Fibroblast of skin of abdomen (primary cell): ENCODE measurements at places on chromosomes 6 and 20.
A peak's percentile ranks its signal among the peaks of the same experiment; 100 is the strongest.

- DNase-seq = peak; percentile 83
Measured at GRCh38 chr20:43140726-43141125, 49.0 kb downstream of the PTPRT start.

DNA sequence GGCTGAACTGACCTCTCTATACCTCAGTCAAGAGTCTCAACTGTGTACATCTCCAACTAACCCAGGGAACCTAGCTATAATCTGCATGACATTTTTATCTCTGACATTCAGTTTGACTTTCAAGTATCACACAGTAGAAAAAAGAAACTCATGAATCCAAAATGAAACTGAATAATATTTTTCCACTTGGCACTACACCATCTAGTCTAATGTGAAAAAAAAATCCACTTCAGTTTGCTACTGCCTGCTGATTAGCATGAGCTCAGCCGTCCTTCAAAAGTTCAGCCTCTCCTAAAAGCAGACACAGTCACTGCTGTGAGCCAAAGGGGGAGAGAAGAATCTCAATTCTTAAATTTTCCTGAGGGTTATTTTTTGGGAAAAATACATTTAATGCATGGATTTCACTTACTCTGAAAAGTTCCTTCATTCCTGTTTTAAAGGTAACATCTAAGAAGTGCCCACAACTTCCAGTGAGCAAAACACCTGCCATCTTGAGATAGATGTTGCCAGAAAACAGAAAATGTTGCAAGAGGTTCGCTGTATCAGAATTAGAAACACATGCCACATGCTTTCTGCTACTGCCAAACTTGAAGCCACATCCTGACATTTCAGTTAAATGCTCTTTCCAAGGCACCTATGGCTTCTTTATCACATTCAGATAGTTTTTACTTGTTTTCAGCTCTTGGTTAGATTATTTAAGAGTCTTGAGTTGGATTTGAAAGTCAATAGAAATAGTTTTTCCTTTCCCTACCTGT lies 95.4 kb downstream of the MKKS start:
- no peak for DNase-seq

- peak; percentile 31 for DNase-seq
Measured at GRCh38 chr6:111462770-111463391, 20.1 kb downstream of the REV3L start.

DNA sequence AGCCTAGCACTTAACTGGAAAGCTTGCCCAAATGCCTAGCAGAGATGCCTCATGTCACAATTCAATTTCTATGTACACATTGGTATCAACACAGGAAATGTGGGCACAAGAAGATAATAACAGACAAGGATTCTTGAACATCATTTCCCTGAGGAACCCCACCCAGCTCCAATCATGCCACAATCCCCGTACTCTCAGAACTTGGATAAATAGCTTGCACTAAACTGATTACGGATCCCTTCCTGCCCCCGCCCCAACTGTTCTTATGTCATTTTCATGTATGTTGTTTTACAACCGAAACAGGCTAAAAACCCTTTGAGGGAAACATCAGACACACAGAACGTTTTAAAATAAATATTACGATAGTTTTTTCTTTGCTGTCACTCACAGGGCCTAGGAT lies 87.1 kb downstream of the BACH2 start:
- DNase-seq = no peak

DNA sequence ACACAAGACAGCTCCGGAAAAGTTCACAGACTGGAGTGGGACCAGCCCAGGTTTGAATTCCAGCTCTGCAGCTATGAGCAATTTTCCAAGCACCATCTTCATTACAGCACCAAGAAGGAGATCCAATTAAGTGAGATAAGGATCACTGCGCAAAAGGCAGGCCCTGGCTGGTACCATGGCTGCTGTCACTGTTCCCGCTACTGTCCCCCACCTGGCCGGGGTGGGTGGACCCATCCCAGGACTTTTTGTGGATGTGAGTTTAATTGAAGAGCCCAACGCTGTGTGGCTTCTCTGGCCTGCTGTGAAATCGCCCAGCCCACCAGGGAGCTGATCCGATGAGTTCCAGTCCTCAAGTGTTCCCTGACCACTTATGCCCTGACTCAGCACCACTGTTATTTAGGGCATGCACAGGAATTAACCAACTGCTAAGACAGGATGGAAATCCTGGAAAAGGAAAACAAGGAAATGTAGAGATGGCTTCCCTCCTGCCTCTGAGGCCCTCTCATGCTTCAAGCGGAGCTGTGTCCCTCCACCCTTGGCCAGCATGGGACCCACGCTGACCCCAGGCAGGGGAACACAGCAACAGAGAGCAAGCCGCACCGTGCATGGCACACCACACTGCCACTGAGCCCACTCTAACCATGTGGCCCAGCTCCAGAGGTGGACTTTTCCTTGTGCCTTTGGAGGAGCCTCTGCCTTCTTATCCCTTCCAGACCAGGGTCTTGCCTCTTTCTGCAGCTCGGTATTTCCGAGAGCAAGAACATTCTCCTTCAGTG lies 150.0 kb upstream of the CST7 start:
- DNase-seq = peak; percentile 61

DNA sequence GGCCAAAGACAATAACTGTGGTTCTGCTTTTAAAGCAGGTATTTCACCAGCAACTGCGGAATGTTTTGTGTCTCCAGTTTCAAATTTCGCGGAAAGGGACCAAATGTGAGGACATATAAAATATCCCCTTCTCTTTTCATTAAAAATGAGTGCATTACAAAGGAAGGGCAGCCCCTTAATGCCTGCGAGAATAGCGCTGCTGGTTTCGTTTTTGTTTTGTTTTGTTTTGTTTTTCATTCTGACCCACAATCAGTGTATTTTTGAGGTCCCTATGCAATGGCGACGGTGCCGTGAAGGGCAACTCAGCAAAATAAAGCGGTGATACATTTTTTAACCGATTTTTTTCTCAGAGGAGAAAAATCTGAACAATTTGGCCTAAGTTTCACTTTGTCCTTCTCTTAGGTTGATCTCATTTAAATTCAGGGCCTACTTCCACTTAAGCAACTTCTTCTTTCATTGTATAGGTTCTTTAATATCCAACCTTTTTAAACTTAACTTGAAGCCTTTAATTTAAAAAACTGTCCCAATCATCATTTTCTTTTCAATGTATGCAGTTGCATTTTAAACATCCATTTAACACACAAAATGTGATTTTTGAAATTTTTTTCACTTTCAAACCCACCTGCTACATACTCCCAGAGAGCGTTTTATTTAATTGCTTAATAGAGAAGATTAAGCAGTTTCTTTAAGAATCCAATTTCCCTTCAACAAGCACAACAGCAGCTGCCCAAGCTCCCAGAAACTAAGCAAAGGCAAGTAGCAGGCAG lies 2.9 kb upstream of the HIVEP2 start:
- no peak for DNase-seq

- DNase-seq = peak; percentile 48
Measured at GRCh38 chr6:17505062-17505476, 95.0 kb upstream of the FAM8A1 start.

DNA sequence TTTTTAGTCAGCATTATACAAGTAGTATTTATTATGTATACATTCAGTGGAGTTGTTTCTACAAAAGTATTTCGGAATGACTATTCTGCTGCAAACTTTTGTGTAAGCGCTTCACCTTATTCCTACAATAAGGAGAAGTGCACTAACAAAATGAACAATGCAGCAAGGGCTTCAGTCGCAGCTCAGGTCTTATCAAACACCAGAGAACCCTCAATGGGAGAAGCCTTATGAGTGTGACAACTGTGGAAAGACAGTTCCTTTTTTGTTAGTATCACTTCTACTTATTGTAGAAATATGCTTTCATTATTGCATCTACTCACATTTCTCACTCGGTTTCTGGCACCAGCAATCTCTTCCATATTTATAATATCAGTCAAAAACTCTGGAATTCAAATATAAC lies 18.8 kb downstream of the ZKSCAN3 start:
- no peak for DNase-seq

DNA sequence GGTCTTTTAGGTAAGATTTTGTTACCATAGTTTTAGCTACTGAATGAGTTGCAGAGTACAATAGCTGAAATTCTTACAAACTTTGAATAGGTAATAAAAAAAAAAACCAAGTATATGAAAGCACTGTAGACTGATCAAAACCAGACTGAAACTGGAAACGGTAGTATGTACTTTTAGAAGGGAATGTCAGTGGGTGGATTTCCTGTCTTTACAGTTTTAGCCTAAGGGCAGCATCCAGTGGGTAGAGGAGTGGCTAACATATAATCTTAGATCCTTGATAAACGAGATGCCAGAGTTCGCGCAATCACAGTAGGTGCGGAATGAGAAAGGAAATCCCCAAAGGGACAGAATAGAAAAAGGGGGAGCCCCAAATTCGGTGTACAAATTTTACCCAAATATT lies 385.9 kb upstream of the RUNX2 start:
- DNase-seq = no peak

DNA sequence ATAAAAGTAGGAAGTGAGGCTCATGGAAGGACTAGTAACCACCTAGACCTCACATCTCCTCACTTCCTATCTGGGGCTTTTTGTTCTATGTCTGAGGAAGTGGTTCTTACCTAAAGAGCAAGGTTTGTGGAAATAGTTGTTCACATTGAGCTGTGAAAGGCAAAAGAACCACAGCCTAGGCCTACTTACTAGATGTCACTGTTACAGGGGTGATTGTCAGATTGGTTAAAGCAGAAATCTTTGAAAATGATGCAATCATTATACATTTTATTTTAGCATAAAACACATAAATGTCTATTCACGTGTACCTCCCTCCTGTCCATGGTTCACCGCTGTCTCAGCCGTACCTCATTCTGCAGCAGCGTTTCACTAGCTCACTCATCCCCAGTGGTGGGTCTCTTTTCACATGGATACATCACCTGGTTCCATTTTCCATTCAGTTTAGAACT lies 268.8 kb downstream of the TMEM242 start:
- no peak for DNase-seq

DNA sequence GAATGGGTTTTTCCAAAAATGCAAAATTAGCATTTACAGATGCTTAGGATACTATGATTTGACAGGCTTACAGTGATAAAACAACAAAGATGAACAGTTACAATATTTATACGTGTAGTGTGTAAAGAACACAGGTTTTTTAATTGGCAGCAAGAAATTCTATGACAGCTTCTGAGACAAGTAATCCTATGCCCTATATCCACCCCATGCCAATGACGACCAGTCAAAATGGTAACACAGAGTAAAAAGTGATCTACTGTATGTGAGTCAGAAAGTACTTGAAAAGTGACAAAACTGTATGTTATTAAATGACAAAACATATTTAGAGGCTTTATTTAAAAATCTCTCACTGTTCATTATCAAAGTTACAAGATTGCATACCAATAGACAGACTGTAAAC lies 99.5 kb downstream of the PRDM1 start:
- no peak for DNase-seq

DNA sequence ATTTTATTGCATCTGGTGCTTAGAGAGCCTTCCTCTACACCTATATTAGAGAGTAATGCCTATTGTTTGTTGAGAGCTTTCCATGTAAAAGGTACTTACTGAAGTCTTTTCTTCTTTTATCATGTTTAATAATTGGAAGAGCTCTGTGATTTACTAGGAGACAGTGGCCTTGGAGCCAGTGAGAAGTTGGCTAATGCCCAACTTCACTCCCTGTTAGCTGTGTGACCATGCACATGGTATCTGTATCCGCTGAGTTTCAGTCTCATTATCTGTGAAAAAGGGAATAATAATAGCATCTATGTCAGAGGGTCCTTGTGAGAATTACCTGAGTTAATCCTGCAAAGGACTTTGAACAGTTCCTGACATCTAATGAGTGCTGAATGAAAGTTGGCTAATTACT lies 105.0 kb downstream of the CD109 start:
- DNase-seq = no peak

DNA sequence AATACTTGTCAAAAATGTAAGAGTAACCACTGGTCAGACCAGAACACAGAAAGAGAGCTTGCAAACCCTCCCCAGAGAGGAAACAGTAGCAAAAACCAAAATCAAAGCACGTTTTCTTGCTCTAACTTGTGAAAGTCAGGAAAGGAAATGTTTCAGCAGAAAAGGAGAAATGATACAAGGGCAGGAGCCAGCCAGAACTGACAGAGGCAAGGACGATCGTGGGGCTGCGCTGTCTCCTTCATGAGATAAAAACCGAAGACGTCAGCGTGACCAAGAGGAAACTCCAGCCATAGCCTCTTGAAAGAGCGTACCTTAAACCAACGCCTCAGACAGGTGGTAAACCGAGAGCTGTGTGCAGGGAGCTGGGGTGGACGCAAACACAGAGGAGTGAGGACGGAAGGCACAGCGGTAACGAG lies 27.5 kb downstream of the LAMA5 start:
- no peak for DNase-seq

DNA sequence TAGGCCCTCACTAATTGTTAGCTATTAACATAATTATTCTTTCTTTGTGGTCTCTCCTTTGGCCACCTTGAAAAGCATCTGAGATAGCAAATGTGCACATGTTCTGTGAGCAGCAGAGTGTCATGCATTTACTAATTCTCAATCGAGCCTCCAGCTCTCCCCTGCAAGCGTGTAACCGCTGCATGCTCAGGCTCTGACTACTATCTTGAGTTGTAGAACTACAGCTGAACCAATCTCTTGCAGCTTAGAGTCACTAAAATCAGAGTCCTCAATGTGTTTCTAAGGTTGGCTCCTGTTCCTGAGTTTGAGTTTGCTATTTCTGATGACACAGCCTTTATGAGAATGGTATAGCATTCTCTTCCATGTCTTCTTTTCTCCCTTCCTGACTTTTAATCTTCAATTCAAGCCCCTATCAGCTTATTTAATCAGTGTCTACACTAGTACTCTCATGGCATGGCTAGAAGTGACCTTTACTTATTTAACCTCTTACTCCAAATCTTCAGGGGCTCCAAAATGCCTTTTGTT lies 65.5 kb downstream of the PPP1R3G start:
- DNase-seq = peak; percentile 71

DNA sequence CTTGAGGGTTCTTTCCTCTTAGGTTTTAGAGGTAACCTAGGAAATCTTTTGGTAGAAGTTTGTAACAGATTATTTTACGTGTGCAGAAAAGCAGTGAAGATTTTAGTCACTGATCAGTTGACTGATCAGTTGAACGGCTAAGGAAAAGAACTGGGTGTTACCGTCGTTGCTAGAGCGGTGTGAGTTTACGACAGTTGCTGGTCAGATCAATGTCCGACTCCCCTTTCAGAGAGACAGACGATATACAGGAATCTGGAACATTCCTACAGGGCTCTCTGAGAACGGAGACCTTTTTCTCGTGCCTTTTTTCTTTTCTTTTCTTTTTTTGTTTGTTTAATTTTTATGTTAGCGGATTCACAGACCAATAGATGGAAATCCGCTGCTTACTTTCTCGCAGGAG lies 132.1 kb upstream of the ZNF184 start:
- DNase-seq = no peak

DNA sequence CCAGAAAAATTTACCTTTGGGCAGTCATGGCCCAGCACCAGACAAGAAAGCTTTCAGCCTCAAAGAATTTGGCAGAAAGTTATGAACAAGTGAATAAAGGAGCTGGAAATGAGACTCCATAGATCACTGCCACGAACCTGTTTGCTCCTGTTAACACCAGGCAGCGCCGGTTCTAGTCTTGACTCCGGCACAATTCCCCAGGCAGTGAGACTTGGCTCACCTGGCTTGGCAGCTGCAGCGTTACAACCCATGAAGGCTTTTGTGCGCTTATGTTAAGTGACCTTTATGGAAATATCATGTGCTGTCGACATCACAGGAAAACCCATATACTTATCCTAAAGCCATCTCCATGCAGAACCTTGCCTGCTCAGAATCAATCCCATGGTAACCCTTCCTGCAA lies 22.2 kb upstream of the FOXC1 start:
- DNase-seq = no peak

- no peak for DNase-seq
Measured at GRCh38 chr6:6646859-6647258, 58.3 kb downstream of the LY86 start.
